CD4-positive, alpha-beta T cell treated with Interleukin-6 for 4 hours (primary cell): ENCODE measurements at places on chromosomes 7 and 10.
A peak's percentile ranks its signal among the peaks of the same experiment; 100 is the strongest.

DNA sequence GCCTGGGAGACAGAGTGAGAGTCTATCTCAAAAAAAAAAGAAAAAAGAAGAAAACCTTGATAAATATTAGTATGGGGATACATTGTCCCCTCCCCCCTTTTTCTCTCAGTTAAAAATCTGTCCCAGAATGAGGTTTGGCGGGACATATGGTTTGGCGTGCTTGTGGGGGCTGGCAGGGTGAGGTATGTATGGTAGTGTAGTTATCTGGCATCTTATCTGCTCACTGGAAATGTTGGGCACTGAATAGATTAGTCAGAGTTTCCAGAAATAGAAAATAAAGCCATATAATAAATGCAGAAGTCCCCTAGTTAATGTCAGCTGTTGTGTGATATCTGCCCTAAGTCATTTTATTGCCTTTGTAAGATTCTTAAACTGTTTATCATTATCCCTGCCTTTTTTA, 397.5 kb upstream of the GALNT17 start:
- no peak for DNase-seq

DNA sequence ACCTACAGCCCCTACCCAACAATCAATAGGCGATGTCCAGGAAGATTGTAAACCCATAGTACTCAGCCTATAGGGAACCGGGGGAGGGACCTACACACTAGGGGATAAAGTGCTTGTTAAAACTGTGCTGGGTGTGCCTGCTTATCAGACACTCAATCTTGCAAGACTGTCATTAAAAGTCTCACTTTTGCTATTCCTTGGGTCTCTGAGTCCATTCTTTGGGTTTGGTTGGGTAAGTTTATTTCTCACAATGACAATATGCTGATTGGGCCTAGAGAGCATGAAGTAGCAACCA, 45.6 kb downstream of the PTPRE start:
- no peak for DNase-seq

GRCh38 chr7:138205614-138206150, 129.4 kb downstream of the AKR1D1 start:
- DNase-seq = no peak

GRCh38 chr10:16756561-16757221, 60.5 kb downstream of the RSU1 start:
- no peak for DNase-seq

- no peak for DNase-seq
Measured at GRCh38 chr10:130364631-130365411, 228.6 kb downstream of the GLRX3 start.

DNA sequence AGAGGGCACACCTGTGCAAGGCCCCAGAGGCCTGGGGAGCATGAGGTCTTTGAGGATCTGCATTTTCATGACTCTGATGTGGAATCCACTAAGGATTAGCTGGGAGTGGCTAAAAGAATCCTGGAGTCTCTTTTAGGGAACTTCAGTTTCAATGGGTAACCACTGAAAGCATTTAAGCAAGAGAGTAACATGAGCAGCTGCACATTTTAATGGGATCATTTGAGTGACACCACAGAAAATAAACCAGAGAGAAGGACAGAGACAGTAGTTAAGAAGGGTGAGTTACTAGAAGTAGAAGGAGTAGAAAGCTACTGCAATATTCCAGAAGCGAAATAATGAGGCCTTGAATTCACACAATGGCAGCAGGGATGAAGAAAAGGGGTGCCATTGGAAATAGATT, 5.2 kb downstream of the GOT1 start:
- DNase-seq = no peak

- DNase-seq = no peak
Measured at GRCh38 chr10:60335708-60336107, 54.0 kb downstream of the ANK3 start.

DNA sequence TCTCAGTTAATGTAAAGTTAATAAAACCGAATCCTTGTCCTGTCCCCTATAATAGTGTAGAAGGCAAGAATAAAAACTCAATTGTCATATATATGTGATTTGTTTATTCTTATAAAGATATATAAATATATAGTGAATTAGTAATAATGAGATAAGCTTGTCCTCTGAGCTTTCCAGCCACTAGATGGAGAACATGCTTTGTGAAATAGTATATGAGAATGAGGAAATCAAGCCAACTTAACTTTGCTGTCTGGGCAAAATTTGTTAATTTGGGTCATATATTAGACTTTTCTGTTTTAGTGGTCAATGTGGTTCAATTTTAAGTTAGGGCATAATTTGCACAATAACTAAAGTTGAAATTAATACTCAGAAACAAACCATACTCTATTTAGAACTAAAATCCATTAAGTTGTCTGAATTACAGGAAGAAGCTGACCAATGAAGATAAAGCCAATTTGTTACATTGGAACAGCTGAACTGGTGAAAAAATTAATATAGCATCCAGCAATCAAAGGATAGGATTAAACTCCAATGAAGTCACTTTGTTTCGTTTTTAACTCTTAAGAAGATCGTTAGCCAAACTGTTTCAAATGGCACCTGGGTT, 595.0 kb downstream of the ARL4A start:
- DNase-seq = no peak

DNA sequence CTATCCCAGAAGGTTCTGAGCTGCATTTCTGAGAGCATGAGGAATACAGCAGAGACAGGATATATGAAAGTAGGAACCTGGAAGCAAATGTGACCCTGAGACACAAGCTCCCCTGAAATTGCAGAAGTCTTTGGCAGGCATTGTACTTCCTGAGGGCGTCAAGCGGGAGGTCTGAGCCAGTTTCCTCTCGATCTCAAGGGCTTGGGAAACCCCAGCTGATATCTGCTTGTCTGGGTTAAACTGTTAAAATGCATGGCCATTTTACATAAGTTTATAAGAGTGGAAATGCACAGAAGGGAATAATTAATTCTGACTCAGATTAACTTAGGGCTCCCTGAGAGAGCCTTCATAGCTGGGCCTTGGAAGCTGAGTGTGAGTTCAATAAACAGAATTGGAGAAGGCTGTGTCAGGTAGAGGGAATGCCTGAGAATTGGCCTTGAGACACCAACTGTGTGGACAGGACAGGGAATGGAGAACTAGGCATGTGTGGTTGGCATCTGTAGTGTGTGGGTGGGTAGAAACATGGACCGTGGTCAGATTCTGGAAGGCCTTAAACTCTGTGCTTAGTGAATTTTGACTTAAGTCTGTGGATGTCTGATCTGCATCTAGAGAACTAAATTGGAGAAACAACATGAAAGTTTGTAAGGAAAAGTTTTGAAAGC, 53.3 kb downstream of the WIPF3 start:
- DNase-seq = no peak

DNA sequence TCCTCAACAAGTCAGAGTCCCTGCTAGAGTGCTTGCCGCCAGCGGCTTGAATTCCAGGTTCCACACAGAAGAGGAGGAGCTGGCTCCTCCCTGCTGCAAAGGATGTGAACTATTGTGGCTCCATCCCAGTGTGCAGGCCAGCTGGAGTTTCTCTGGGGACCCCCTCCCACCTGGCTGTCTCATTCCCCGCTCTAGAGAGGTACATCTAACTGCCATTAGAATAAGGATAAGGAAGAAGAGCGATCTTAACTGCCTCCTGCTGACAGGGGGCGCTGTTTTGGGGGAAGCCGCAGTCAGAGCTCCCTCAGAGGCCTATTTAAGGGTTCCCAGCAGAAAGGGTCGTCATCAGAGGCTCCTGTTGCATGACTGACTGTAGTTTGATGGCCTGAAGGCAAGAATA, 40.8 kb upstream of the HECW1 start:
- peak; percentile 5 for DNase-seq

GRCh38 chr10:133079836-133080682, 7.7 kb upstream of the ADGRA1 start:
- DNase-seq = no peak

DNA sequence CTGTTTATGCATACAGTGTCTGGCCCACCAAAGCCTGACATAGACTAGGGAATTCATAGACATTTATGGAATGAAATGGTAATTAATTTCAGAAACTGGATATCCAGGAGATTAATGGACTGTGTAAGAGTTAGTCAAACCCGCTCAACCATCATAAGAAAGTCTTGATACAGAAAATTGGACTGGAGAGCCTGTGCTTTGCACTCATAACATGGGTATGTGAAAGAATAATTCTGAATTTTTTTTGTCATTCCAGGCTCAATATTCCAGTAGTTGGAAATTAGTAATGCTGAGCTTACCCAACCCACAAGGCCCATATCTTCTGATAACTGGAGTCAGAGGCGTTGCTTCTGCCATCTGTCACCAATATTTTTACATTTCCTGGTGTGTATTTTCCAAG, 799.7 kb upstream of the IGFBP3 start:
- DNase-seq = no peak

- DNase-seq = no peak
Measured at GRCh38 chr7:133784486-133785001, 342.6 kb upstream of the LRGUK start.

DNA sequence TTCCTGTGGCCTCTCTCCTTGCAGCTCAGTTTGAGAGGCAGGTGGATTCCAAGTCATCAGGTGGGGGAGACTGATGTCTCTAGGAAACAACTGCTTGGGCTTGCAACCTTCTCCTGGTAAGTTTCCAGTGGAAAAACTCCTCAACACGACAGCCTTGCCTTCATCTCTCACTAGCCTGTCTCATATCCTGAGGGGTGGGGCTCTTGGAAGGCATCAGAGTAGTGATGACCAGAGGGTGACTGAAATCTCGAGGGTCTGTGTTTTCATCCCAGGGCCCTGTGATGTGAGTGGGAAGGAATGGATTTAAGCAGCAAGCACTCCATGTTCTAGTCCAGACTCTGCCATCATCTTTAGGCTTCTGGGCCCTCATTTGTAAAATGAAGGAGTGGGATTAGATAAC, 107.0 kb downstream of the NRP1 start:
- DNase-seq = no peak

GRCh38 chr10:132095403-132096113, 29.8 kb downstream of the JAKMIP3 start:
- no peak for DNase-seq

- DNase-seq = no peak
Measured at GRCh38 chr10:200405-200804, 65.2 kb downstream of the ZMYND11 start.

- DNase-seq = no peak
Measured at GRCh38 chr7:30323006-30323355, 38.6 kb downstream of the ZNRF2 start.

DNA sequence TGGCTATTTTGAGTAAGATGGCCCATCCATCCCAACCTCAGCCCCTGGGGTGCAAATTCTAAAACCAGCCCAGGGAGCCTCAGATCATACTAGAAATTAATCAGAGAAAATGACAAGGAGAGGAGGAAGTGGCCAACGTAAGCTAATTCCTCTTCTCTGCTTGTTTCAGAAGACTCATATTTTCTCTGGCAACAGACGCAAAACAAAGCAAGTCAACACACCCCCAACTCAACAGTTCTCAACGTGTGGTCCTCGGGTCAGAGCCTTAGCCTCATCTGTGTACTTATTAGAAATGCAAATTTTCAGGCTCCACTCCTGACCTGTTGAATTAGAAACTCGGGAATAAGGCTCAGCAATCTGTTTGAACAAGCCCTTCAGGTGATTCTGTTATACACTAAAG, 413.9 kb upstream of the AUTS2 start:
- no peak for DNase-seq

DNA sequence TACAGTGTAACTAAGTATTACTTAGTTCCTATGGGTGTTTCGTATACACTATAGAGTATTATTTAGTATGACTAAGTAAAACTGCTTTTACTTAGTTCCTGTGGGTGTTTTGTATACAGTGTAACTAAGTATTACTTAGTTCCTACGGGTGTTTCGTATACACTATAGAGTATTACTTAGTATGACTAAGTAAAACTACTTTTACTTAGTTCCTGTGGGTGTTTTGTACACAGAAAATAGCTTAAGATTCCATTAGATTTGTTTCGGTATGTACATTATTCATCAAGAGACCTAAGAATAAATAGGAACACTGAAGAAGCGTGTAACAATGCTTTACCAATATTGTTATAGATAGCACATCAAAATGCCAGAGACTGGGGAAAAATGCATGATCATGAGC, 25.0 kb downstream of the IGF2BP3 start:
- no peak for DNase-seq

DNA sequence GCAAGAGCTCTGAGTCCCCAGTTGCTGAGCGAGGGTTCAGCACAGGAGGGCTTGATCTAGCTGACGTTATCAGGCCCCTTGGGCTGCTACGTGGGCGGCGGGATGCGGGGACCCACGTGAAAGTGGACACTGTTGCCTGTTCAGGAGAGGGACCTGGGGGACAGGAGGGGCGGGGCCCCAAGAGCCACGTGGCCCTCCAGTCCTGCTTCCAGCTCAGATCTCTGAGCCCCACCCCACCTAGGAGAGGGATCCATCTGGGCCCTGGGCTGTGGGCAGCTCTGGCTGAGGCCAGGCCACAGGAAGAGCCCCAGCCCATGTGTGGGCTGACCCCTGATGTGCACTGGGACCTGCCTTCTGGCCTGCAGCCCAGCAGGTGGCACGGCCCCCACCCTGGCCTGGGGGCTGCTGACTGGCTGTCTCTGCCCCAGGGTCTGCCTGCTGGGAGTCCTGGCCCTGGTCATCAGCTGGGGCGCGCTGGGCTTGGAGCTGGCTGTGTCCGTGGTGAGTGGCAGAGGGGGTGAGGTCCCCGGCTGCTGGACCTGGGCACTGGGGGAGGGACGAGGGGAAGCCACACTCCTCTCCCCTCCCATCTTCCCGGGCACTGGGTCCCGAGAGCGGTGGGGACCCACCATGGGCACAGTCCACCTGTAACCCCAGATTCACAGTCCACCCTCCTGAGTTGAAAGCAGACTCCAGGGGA, 17.5 kb downstream of the TTYH3 start:
- no peak for DNase-seq

DNA sequence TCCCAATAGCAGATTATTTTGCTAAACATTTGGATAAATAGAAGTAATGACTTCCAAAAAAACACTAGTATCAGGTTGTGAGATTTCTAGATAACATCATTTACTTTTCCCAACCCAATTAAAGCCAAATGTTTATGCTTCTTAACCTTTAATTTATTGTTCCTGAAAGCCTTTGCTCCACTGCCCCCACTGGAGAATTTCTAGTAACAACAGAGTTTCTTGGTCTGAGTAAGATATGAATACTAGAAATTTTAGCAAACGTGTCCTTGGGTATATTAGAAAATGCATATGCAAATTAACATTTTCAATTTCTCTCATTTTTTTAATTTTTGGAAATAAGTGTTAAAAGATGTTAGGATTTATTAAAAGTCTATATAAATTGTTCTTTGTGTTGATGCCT, 958.0 kb upstream of the PHF14 start:
- no peak for DNase-seq

DNA sequence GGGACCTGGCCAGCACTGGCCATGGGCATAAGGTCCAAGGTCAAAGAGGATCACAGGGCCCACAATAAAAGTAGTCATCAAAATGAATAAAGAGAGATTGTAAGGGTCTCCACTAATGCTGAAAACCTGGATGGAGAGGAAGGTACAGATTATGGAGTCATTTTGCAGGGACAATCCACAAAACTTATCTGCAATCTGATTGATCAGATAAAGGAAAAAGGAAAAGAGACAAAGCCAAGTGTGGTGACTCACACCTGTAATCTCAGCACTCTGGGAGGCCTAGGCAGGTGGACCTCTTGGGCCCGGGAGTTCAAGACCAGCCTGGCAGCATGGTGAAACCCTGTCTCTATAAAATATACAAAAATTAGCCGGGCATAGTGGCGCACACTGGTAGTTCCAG, 174.0 kb downstream of the NPSR1 start:
- DNase-seq = no peak

GRCh38 chr7:132311733-132312132, 264.5 kb downstream of the PLXNA4 start:
- no peak for DNase-seq
